ENCODE measurements at places on chromosomes 4 and X. TPM values are rescaled to one million over a fixed set of nuclear protein-coding genes. Genes with fewer than 3 reads are reported as not detected.

- no peak for DNase-seq
These were observed 109.5 kb upstream of the ADRA2C start for GRCh38 chr4:3656416-3657356.

GRCh38 chr4:107247738-107248137, 211.6 kb upstream of the DKK2 start:
- DNase-seq, result no peak

GRCh38 chr4:163395758-163396157, 52.1 kb downstream of the NPY5R start:
- no peak for DNase-seq

- DNase-seq, result no peak
These were observed 3.6 kb upstream of the CXCL1 start for GRCh38 chr4:73865431-73866096.

DNA sequence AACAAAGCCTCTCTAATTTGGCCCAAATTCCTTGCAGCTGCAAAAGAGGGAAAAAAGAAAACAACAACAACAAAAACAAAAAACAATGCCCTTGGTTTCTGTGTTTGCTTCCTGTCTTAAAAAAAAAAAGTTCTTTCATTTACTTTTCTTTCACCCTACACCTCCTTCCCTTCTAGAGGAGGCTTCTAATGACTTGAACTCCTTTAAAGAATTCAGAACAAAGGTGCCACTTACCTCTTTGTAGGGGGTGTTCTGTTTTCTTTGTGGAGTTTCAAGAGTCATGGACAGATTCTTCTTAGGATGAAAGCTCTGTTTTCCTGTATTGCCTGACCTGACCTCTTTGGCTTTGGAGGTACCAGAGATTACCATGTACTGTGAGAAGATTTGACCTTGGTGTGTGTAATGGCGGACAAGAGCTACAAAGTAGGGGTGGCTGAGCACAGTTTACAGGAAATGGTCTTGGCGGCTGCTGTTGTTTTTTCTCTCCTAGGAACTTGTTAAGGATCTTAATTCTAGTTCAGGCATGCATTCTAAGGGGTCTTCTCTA, 72.4 kb upstream of the S100G start:
- no peak for DNase-seq

DNA sequence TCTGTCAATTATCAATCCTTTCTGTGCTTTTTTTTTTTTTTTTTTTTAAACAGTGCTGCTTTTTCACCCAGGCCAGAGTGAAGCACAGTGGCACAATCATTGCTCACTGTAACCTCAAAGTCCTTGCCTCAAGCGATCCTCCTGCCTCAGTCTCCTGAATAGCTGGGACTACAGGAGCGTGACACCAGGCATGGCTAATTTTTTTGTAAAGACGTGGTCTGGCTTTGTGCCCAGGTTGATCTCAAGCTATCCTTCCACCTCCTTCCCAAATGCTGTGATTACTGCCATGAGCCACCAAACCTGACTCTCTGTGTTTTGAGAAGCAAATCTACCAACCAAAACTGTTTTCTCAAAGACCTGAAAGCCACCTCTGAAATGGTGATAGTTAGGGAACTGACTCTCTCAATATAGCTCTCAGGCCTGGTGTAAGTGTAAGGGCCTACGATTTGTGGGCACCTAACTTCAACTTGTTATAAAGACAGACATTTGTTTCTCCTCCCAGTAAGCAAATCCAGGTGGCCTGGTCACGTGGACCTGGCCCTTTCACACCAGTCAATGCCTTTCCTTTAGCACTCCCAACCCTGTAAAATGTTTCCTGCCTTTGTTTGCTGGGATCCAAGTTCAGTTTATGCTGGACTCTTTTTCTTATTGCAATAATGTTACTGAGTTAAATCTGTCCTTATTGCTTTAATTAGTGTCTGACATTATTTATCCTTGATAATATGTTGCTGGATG, 2015.9 kb downstream of the PCDH7 start:
- DNase-seq, result no peak

DNA sequence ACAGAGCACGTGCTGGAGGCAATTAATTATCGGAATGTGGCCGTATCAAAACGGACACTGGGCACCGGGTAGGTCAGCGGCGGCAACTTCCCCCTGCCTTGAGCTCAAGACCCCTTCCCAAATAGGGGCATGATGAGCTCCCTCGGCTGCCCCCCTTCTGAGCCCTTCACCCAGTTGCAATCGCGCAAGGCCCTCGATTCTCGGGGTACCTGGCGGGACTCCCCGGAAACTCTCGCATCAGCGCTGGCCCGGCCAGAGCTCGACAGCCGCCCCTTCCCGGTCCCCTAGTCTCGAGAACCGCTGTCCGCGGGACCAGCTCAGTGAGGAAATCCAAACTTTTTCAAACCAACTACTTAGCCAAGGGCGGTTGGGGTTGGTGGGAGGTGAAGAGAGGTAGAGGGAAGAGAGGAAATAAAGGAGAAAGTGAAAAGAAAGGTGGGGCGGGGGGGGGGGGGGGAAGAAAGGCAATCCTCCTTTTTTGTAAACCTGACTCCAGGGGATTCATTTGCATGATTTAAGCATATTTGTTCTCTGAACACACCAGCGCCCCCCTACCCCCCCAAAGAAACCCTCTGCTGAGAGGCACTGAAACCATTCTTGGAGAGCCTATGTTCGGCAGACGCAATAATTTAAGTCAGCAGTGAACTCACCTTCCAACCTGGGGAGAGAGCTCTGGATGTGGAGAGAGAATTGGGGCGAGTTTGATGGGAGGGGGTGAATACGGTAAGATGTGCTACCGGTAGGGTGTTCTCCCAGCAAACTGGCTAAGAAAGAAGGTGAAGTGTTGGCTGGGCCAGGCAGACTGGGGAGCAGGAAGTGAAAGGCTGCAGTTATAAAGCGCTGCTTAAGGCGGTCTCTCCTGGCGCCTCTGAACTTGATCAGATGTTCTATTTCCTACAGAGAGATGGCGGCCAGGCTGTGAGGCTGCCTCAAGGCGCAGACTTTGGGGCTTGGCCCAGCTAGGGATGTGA, 2.0 kb upstream of the ZIC3 start:
- DNase-seq, result no peak

DNA sequence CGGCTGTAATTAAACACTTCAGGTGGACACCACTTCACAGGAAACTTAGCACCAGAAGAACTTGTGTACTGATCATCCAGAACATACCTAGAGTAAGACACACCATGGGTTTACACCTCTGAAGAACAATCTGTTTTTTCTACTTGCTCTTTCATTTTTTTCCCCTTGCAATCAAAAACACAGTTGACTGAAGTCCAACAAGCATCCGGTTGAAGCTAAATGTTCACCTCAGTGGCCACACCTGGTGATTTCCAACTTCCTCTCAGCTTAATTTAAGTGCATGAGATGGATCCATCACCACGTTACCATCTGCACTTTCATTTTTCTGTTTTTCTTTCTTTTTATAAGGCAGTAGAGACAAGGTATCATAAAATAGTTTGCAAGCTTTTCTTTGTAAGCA, 4.9 kb upstream of the TXK start:
- no peak for DNase-seq

- DNase-seq, result no peak
These were observed 34.5 kb upstream of the RAB33B start for GRCh38 chr4:139419388-139419914.

- no peak for DNase-seq
These were observed 19.6 kb downstream of the PRDM5 start for GRCh38 chr4:120902925-120903324.

GRCh38 chr4:2623442-2623841, 87.0 kb downstream of the FAM193A start:
- DNase-seq, result no peak

- DNase-seq, result no peak
These were observed 6.5 kb downstream of the DMD start for GRCh38 chrX:33204889-33205288.

DNA sequence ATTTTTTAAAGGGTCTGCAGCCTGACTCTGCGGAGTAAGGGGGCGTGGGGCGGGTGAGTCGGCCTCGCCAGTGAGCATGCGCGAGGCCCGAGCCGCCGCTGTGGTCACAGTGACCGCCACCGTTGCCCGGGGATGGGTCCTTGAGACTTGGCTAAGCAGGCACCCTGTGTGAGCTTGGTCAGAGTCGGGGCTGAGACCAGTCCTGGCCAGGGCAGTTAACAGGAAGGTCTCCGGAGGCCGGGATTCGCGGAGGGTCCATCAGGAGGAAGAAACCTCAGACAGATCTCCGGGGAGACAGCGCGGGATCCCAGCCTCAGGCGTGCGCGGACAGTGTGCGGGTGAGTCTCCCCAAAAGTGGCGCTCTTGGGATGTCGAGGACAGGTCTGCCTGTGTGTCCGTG, 1384.4 kb upstream of the PCDH10 start:
- peak; percentile 26 for DNase-seq

DNA sequence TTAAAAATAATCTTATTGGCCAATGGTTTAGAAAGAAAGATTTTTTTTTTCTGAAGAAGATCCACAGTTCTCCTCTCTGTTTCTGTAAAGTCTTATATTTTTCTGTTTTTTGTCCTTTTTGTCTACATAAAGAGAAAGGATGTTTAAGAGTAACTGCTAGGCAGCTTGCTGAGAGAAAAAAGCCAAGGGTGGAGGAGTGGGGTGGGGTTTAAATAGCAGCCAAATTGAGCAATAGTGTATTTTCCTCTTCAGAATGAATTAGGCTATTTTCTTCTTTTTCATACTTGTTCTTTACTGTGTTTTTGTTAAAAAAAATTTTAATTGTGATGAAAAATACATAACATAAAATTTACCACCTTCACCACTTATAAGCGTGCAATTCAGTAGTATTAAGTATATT, 224.6 kb downstream of the SOWAHB start:
- no peak for DNase-seq

- DNase-seq, result peak; percentile 80
These were observed at the start of gene MSN for GRCh38 chrX:65667503-65668376. TSS of gene MSN (plus strand) at chrX:65667654. CDS start at chrX:65667842, 188 bp downstream.

GRCh38 chr4:81472281-81473182, 825 bp upstream of the RASGEF1B start:
- DNase-seq, result peak; percentile 66

- no peak for DNase-seq
These were observed 3.1 kb downstream of the KDM6A start for GRCh38 chrX:44876086-44876485.

DNA sequence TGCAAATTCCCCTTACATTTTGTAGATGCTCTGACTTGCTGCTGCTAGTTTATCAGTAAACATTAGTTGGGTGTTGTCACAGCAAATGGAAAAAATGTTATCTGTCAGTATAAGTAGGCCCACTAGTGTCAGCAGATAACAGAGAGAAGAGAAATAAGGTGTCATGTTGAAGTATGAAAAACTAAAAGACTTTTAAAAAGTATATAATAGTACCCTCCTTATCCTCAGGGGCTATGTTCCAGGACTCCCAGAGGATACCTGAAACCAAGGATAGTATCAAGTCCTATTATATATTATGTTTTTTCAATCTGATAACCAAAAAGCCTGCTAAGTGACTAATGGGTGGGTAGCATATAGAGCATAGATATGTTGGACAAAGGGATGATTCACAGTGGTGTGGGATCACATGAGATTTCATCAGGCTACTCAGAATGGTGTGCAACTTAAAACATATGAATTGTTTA, 11.6 kb upstream of the BMP2K start:
- DNase-seq, result peak; percentile 27

DNA sequence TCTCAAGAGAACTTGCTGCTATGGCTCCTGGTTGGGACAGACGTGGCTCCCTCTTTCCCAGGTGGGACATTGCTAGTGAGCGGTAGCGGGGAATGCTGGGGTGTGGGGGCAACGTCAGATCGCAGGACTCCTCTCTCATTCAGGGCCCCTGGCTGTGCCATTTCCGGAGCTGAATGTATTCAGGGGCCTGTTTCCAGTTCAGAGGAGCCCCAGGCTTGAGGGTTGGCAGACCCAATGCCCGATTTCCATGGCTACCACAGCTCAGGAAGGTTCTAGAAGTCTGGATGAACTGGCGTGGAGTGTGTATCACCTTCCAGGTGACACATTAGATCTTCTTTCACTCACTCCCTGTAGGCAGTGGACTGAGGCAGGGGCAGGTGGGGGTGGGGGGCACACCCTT, 26.2 kb upstream of the CRMP1 start:
- no peak for DNase-seq

DNA sequence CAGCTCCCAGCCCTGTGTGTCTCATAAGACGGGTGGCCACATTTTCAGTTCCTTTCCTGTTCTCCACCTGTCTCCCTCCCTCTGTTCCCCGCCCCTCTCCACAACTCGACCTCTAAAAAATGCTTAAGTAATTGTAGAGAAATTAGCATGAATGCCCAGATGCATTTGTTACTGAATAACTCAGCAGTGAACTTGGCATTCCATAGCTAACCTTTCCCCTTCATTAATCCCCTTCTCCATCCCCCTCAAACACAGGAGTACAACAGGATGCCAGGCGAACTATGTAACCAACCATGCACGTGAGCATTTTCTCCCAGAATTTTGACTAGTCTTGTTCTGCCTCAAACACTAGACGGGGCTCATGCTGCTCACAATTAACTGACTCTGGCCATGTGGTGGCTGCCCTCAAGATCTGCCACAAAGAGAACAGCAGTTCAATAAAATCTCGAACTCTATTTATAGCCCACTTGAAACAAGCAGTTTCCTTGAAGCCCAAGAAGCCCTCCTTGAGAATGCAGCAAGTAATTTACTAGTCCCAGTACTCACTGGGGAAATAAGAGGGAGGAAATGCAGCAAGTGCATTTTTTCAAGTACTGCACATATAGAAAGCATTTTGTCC, 351.2 kb downstream of the ARHGAP24 start:
- peak; percentile 76 for DNase-seq

DNA sequence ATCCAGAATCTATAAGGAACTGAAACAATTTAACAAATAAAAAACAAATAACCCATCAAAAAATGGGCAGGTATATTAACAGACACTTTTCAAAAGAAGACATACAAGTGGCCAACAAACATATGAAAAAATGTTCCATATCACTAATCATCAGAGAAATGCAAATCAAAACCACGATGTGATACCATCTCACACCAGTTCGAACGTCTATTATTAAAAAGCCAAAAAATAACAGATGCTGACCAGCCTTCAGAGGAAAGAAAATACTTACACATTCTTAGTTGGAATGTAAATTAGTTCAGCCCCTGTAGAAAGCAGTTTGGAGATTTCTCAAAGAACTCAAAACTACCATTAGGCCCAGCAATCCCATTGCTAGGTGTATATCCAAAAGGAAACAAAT, 687.9 kb upstream of the AADAT start:
- DNase-seq, result no peak

DNA sequence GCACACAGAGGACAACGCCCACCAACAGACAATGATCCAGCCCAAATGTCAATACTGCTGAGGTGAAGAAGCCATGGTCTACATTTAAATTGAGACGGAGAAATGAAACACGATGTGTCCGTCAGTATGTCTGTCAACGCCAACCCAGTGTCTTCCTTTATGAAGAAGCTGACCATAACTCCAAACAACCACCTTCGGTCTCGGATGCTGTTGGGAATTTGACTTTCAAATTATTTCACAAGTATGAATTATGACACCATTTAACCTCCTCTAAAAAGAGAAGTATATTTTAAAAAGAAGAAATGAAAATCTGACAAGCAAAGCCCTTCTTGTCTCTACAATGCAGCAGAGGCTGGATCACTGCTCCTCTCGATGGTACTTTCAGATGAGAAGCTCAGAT, 123.7 kb upstream of the MAP3K15 start:
- no peak for DNase-seq

Gene C4orf50
- total RNA-seq, result not detected

Gene BGN
- 210 TPM for total RNA-seq

Gene F9
- total RNA-seq, result not detected

Gene ADRA2C
- 1.5 TPM for total RNA-seq

Gene ASB9
- not detected for total RNA-seq

Gene TECRL
- not detected for total RNA-seq

Gene FRG1
- 35.7 TPM for total RNA-seq

Gene NALF2
- total RNA-seq, result not detected
